Activated CD4-positive, alpha-beta T cell treated with anti-CD3 and anti-CD28 coated beads, Interleukin-2, amount 50 U/mL, for 1 hour (primary cell): ENCODE measurements at places on chromosomes 13 and 19.

DNA sequence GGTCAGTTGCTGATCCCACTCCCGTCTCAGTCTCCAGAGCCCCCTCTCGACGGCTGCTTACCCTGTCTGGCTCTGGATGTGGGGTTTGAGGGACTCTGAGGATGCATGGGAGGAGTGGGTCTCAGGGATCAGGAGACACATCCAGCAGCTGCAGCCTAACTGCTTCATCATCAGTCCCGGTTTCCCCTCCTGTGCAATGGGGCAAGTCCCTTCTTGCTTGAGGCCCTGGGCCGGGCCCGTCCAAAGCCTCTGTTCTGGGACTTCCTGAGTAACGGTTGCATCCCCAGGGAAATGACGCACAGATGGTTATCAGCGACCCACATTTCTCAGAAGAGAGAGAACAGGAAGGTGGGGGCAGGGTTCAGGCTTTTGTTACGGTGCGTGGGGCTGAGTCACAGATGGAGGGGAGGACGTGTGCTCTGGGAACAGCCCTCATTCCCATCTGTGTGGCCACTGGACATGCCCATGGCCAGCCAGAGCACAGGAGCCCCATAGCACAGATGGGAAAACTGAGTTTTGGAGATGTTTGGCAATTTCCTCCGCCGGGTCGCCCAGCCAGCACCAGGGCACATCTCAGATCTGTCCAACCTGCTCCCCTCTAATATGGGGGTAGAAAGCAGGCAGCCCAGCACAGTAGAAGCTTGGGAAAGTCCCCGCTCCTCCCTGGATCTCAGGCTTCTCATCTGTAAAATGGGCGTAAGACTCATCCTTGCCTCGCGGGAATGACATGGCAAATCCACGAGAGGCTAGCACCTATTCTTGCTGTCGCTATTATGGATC is 19.3 kb downstream of the GNA15 start:
- peak; percentile 75 for DNase-seq

- DNase-seq: no peak
Observed at GRCh38 chr19:7851623-7852500, 21.8 kb downstream of the EVI5L start.

GRCh38 chr19:55118401-55118991 is 1.1 kb upstream of the PPP1R12C start:
- no peak for DNase-seq

GRCh38 chr19:16370641-16371391 is 46.2 kb downstream of the KLF2 start:
- DNase-seq: peak; percentile 14

- DNase-seq: peak; percentile 79
Observed at GRCh38 chr19:6021878-6022569, 44.1 kb upstream of the RANBP3 start.

- no peak for DNase-seq
Observed at GRCh38 chr19:31264041-31264778, 85.0 kb downstream of the TSHZ3 start.

DNA sequence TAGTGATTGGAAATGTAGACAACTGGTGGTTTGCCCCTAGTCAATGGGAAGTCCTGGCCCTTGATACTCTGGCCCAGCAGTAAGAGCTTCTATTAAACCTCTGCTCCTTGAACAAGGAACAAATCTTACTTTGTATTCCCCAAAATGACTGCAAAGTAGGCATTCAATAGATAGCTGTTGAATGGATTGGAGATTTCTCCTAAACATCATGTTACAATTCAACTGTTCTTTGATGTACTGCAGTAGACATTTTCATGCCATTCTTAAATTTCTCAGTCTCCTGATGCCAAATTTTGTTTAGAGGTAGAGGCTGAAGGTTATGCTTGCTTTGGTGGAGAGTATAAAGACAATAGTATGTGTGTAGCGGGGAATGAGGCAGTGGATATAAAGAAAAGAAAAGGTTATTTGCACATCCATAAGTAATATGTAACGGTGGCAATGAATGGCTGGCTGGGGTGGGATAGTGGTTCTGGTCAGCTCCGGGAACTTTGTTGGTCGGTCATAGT is 12.8 kb downstream of the MIR17HG start:
- no peak for DNase-seq

DNA sequence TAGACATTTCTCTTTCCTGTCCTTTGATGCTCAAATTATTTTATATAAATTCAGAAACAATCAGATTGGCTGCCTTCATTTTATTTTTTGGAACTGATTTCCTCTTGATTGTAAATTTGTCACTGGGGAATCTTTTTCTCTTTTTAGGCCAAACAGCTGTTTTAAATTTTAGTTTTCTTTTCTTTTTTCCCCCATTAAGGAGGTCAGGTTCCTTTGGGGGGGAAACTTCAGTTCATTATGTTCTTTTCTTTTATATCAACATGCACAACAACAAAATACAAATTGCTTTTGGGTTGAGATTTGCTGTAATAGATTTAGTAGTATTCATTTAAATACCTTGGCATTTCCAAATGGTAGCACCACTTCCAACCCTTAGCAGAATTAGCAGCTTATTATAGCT is 264.8 kb upstream of the SPRY2 start:
- DNase-seq: no peak

DNA sequence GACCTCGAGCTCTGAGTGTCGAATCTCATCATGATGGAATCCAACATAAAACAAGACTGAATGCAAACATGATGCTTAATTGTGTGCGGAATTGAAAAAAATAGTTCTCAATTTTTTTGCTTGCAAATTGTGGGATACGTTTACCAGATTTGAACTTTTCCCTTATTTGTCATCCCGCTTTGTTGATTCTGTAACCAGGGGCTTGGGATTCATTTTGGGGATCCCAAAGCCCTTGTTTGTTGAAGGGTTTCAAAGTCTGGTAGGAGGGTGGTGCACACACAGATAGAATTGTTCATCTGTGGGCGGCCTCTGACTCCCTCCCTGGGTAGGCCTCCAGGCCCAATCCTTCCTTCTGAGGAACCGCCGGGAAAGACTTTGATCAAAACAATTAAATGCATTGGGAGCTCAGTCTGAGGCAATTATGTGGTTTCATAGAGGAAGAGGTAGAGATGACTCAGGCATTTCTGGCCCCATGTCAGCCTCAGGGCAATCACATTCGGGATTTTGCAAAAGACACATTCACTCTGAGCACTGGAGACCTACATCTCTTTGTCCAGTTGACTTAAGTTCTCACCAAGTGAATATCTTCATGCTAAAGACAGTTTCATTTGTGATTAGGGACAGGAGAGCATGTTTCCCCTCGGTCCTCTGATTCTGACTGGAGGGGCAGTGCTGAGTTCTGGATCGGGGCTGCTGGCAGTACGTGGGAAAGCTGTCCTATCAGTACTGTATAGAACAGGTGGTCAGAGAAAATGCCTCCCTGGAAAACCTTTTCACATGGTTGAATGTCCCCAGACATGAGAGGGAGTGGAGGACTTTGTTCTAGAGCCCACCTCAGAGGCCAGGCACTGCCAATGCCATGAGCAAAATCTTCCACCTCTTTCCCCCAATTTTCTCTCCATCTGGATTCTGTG is 27.8 kb upstream of the IGFL4 start:
- DNase-seq: no peak

- DNase-seq: no peak
Observed at GRCh38 chr19:46195104-46195503, 34.4 kb upstream of the IGFL1 start.

GRCh38 chr19:4327252-4327876 is 11.3 kb downstream of the STAP2 start:
- peak; percentile 56 for DNase-seq

- DNase-seq: no peak
Observed at GRCh38 chr13:61495648-61496047, 80.0 kb upstream of the PCDH20 start.

- no peak for DNase-seq
Observed at GRCh38 chr19:45376045-45376724, 5.8 kb upstream of the ERCC2 start.

GRCh38 chr13:112159575-112160547 is 92.9 kb downstream of the SOX1 start:
- no peak for DNase-seq

DNA sequence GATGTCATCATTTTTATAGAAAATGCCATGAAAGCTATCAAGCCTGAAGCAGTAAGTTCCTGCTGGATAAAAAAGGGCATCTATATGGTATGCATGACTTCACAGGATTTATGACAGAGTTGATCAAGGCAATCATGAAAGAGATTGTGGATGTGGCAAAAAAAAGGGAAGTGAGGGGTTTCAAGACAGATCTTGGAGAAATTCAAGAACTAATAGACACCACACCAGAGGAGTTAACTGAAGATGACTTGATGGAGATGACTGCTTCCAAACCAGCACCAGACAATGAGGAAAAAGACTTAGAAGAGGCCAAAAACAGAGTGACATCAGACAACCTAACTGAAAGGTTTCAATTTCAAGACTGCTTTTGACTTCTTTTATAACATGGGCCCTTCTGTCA is 691.1 kb upstream of the SLC10A2 start:
- DNase-seq: no peak

GRCh38 chr13:92574499-92574898 is 652.1 kb upstream of the GPC6 start:
- DNase-seq: no peak
